ENCODE measurements at places on chromosomes 4 and X. TPM values are rescaled to one million over a fixed set of nuclear protein-coding genes. Genes with fewer than 3 reads are reported as not detected.

KLF3 gene
- 55.9 TPM for total RNA-seq

RBPJ gene
- 72.8 TPM for total RNA-seq

ADGRA3 gene
- total RNA-seq = 2.3 TPM

SPRY1 gene
- 6.4 TPM for total RNA-seq

BST1 gene
- 0.33 TPM for total RNA-seq

LEF1 gene
- 423 TPM for total RNA-seq

MUC7 gene
- total RNA-seq = not detected

SRPX2 gene
- total RNA-seq = not detected

KIF4A gene
- total RNA-seq = 28.0 TPM

MID2 gene
- total RNA-seq = 5.2 TPM

PRSS12 gene
- total RNA-seq = not detected

BGN gene
- 0.17 TPM for total RNA-seq

TNIP3 gene
- 0.55 TPM for total RNA-seq

FRAS1 gene
- total RNA-seq = not detected

UGT2A1 gene
- not detected for total RNA-seq

Data from activated naive CD4-positive, alpha-beta T cell treated with anti-CD3 and anti-CD28 coated beads, Interleukin-2, amount 10 ng/mL, durations not matched to agents 5 hours and 36 hours (primary cell).